ENCODE measurements at places on chromosomes 2 and 18.
A peak's percentile ranks its signal among the peaks of the same experiment; 100 is the strongest.

DNA sequence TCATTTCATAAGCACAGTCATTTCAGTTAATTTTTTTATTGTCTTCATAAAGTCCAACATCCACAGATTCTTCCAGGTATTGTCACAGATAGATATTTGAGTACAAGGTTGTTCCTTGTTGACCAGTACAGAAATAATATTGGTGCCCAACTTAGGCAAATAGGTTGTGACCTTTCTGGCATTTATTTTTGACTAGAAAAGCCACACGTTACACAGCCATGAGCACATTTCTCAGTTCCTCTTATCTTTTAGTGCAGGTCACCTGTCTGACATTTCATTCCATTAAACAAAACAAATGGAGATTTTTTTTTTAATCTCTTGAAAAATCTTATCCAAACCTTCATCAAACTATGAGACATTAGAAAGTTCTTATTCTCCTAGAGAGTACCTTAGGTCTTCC, 428.8 kb downstream of the ZNF521 start:
- no peak for DNase-seq

- DNase-seq: no peak
These were observed 32.6 kb downstream of the SRSF7 start for GRCh38 chr2:38718601-38719000.

DNA sequence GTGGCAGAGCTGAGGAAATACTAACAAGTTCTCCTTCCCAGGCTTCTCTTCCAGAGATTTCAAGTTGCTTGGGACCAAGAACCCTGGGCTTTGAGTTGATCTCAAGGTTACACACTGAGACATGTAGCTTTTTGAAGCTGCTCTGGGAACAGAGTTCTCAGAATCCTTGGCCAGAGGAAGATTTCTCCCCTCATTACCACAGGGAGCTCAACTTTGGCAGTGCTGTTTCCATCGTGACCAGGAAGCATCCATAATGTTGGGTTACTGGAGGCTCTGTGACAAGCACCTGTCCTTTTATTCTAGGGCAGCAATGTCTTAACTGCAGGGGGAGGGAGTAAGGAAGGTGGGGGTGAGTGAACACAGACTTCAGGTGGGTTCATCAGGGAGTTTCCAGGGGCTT, 41.5 kb upstream of the CHRNA1 start:
- no peak for DNase-seq

DNA sequence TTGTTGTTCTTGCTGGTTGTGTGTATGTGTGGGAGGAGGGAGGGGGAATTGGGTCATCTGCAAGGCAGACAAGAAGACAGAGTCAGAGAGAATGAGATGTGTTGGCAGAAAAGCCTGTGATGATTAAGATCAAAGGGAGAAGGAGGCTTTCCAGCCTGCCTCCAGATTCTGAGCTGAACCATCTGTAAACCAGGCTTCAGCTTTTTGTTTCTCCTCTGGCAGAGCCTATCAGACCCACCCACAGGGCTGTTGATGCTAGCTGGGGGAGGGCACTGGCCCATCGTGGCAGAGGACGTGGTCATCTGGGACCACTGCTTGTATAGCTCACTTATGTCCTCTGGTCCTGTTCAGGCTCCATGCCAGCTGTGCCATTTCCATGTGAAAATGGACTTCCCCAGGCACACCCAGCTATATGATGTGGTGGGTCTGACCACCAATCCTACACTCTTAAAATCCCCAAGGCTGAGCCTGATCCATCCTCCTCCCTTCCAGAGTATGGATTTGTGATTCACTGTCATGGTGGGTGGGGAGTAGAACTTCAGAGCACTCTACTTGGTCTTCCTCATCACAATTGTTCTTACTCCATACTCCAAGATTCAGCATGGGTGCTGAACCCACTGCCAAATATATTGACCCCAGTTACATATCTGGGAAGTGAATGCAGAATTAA, 27.8 kb upstream of the COL6A3 start:
- DNase-seq: peak; percentile 70

DNA sequence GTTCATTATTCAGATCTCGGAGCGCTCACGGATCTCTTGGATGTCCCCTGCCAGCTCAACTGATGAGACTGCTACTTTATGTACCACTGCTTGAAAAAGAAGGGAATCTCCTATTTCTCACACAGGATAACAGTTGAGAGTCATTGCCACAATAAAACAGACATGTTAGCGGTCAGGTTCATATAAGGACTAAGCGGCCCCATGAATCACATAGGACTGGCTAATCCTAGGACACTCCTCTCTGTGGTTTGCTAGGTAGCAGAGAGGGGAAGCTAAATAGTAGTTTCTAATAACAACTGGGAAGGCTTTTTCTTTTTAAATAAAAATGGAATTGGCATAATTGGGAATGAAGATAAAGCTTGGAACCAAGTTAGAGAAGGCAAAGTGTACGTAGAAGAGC, 15.9 kb upstream of the TGFA start:
- DNase-seq: no peak

DNA sequence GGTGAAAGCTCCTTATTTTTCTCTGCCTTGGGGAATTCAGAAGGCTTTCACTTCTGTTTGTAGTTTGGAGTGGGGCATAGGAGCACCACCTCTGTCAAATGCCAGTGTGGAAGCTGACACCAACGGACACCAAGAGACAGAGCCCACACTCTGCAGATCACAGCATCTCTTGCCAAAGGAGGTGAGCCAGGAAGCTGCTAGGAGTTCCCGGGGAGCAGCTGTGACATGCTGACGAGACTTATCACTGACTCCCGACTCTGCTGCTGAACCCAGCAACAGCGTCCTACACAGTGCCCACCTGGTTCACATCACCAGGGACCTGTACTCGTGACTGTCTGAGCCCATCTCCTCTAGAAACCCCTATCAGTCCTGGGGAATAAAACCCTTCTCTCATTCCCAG, 8.1 kb downstream of the TEX51 start:
- no peak for DNase-seq

DNA sequence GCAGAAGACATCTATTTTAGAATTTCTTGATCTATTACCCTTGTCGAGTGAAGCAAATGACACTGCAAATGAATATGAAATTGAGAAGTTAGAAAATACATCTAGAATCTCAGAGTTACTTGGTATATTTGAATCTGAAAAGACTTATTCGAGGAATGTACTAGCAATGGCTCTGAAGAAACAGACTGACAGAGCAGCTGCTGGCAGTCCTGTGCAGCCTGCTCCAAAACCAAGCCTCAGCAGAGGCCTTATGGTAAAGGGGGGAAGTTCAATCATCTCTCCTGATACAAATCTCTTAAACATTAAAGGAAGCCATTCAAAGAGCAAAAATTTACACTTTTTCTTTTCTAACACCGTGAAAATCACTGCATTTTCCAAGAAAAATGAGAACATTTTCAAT, 370.4 kb downstream of the XIRP2 start:
- no peak for DNase-seq

GRCh38 chr18:73040247-73040646, 172.5 kb upstream of the NETO1 start:
- DNase-seq: no peak

DNA sequence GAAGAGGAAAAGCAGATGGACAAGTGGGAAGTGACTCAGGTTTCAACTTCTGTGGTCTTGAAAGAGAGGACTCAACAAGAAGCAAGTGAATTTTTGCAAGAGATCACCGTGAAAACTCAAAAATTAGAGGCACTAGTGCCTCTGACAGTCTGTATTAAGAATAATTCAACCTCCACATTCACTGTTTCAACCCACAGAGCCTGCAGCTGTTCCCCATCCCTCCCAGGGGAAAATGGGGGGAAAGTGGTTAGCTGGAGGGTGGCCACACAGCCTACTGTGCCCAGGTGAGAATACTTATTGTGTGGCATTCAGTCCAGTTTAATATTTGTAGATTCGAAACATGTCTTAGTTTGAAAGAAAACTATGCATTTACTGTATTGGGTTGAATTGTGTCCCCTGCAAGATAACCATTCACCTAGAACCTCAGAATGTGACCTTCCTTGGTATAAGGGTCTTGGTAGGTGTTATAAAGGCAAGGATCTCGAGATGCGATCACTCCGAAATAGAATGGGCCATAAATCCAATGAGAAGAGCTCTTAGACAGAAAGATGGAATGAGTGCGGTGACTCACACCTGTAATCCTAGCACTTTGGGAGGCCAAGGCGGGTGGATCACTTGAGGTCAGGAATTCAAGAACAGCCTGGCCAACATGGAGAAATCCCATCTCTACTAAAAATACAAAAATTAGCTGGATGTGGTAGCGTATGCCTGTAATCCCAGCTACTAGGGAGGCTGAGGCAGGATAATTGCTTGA, 94.3 kb downstream of the IRS1 start:
- DNase-seq: no peak

- no peak for DNase-seq
These were observed 44.4 kb upstream of the LRRTM4 start for GRCh38 chr2:77566582-77566981.

GRCh38 chr2:154198866-154199265, 327.1 kb downstream of the GALNT13 start:
- no peak for DNase-seq

- DNase-seq: peak; percentile 81
These were observed 58.7 kb upstream of the PEX13 start for GRCh38 chr2:60958800-60959199.

GRCh38 chr2:174632841-174633622, 35.4 kb upstream of the WIPF1 start:
- DNase-seq: peak; percentile 24

DNA sequence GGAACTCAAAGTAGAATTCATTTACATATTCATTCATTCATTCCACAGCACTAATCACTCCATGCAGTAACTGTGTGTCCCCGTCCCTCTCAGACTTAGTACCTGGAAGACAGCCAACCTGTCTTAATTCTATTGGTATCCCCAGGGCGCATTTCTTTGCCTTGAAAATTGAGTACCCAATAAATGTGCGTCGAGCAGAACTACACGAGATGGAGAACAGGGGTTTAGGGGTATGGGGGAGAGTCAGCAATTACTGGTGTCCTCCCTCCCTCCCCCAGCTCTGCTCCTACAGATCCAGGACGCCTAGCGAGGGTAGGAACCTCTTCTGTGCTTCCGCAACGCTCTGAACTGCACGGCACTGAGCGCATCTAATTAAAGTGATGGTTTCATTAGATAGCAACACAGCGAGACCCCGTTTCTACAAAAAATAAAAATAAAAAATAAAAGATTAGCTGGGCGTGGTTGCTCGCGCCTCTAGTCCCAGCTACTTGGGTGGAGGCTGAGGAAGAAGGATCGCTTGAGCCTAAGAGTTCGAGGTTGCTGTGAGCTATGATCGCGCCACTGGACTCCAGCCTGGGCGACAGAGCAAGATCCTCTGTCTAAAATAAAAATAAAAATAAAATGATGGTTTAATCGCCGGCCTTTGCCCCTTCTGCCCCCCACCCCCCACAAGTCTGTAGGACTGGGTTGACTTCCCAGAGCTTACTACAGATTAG, 614 bp upstream of the FKBP1B start:
- no peak for DNase-seq

GRCh38 chr2:232633413-232634205, at the start of gene EFHD1:
Gene EFHD1 (plus strand): TSS chr2:232633604. CDS start chr2:232633705, 101 bp downstream.
- peak; percentile 44 for DNase-seq

GRCh38 chr2:21599417-21599816, 475.6 kb downstream of the TDRD15 start:
- no peak for DNase-seq

GRCh38 chr2:186442885-186443284, 43.2 kb upstream of the ZC3H15 start:
- no peak for DNase-seq

GRCh38 chr2:46997329-46997728, 81.7 kb upstream of the MCFD2 start:
- no peak for DNase-seq

GRCh38 chr2:128573531-128573930, 254.9 kb upstream of the HS6ST1 start:
- no peak for DNase-seq

- DNase-seq: peak; percentile 80
These were observed 1.5 kb downstream of the CAB39 start for GRCh38 chr2:230714136-230714480.

GRCh38 chr18:12968115-12968514, 20.3 kb downstream of the SEH1L start:
- no peak for DNase-seq

GRCh38 chr2:149170156-149170555, 131.7 kb downstream of the LYPD6B start:
- no peak for DNase-seq

DNA sequence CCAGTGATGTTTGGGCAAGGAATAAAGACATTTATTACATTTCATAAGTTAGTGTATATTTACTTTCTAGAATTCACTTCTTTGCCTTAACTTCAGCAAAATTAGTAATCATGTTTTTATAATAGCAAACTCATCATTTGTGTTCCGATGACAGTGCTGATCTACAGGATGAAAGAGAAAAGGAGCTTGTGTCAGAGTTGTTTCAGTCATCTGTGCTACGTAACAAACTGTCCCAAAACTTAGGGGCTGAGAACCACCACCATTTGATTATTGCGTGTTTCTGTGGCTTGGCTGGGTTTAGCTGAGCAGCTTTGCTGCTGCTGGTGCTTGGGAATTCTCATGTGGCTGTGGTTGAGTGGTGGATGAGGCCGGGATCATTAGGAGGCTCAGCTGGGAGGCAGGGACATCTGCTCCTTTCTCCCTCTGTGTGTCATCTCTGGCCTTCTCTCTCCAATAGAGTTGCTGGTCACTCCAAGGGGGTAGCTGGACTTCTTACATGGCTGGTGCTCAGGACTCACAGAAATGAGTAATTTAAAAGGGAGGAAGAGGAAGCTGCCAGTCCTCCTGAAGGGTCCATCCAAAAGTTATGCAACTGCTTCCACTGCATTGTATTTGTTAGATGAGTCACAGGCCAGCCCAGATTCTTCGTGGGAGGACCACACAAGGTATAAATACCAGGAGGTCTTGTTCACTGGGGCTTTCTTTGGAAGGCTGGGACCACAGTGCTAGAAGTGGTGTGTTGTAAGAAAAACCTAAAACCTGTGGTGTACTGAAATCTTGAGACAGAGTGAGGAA, 43.4 kb upstream of the HAAO start:
- DNase-seq: peak; percentile 100

DNA sequence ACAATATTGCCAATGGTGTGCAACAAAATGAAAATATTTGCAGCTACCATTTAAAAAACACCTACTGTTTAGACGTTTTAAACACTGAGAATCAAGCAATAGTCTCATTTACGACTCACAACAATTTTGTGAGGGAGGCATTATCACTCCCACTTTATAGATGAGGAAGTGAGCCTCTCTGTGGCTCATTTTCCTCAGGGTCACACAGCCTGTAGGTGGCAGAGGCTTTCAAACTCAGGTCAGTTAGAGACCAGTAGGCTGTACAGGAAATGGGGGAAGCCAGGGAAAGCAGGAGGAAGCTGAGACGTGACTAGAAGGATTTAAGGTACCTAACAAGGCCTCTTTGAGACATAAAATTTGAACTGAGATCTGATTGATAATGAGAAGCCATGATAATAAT, 95.0 kb upstream of the ZNF521 start:
- DNase-seq: no peak

DNA sequence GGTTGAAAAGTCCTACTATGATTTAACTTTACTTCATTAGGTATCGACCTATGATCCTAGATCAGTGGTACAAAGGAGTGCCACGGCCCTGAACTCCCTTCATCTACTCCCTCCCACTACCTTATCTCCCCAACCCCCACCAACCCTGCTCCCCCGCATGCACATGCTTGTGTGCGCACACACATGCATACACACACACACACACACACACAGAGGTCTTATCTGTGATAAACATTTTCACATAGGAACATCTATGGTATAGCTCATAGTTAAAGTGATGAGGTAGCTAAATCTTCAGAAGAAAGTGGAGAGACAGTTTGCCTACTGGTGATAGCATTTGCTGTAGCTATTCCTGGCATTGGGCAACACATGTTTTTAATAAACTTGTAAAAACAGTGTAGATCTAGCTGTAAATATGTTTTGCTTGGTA, 471.3 kb downstream of the ZEB2 start:
- no peak for DNase-seq

GRCh38 chr2:153606623-153607022, 128.1 kb upstream of the RPRM start:
- no peak for DNase-seq
